Stomach (tissue), 19 donors: ENCODE measurements at places on chromosomes 13 and 19. TPM values are rescaled to one million over a fixed set of nuclear protein-coding genes. Genes with fewer than 3 reads are reported as not detected.

GRCh38 chr19:11278670-11279069 is 16.3 kb upstream of the DOCK6 start:
- peak; percentile 63 for DNase-seq

- DNase-seq: peak; percentile 72
Measured at GRCh38 chr19:8506402-8506957, 4.0 kb upstream of the PRAM1 start.

DNA sequence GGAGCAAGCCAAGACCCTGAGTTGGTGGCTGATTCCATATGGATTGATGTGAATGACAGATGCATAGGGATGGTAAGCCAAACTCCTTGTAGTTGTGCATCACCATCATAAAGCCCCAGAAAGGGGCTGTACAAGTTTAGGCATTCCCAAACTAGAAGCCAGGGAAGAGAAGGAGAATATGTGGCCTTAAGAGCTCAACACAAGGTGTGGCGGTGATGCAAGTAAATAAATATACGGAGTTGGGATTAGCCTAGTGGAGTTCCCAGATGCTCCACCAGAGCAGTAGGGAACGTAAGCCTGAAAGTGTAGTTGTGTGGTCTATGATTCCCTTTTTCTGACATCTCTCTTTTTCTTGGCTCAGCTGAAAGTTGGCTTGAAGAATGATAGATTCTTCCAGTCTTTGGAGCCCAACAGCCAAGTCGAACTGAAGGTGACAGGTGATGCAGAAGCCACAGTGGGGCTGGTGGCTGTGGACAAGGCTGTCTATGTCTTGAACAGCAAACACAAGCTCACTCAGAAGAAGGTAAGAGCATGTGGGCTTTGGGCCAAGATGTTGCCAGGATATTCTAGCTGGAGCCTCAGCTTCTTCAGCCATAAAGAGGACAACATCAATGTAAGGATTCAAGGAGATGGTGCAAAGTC is 30.1 kb downstream of the RDH8 start:
- DNase-seq: no peak

DNA sequence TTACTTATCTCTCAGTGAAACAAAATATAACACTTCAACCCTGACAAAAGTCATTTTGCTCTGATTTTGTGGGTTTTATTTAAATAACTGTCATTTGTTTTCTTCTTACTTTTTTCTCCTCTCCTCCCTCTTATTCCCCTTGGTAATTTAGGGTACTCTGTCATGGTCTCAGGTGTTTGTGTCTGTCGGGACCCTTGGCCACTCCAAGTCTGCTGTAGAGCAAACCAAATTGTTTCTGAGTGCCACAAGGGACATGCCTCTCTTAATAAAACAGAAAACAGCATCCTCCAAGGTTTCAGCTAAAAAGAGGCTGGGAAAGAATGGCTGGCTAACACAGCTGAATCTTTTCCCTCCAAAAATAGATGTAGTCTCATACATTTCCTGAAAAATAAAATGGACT is 573.1 kb upstream of the KLF12 start:
- no peak for DNase-seq

DNA sequence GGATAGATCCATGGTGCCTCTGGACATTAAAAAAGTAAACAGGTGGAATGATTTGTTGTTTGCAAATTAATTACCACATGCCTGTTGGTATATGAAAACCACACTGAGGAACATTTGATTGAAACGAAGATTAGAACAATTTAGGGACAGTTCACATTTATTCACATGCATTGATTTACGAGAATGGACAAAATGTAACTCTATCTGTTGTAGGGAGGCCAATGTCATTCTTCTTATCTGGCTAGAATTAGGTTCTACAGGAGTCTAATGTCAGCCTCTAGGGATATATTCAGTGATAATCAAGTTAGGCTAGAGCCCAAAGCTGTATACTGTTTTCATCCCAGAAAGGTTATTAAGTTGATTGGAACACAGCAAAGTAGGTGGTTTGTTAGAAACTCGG is 125.4 kb downstream of the COL4A2 start:
- DNase-seq: no peak

DNA sequence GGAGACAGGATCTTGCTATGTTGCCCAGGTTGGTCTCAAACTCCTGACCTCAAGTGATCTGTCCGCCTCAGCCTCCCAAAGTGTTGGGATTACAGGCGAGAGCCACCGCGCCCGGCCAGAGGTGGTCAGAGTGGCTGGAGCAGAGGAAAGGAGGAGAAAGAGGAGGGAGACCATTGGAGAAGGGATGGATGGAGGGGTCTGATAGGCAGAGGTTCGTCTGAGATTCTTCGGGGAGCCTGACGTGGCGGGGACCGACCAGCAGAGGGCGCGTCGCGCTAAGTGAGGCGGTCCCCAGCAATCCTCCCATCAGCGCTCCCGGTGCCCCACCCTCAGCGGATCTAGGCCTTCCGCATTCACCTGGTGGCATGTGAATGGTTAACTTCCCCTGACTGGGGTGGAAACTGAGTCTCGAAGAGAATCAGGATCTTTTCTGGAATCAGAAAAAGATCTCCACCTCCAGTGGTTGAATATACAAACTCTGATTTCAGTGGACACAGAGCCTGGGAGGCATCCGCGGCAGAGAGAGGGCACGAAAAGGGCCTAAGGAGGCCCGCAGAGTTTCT is 8.8 kb downstream of the GTPBP3 start:
- DNase-seq: peak; percentile 87

The HS6ST3 gene
- total RNA-seq: 2.8 TPM

The PCDH8 gene
- total RNA-seq: not detected

The BRME1 gene
- total RNA-seq: 2.0 TPM

The NLRP7 gene
- not detected for total RNA-seq
